ENCODE measurements at places on chromosomes 3 and 15.

- no peak for DNase-seq
These were observed 103.7 kb downstream of the PDZRN3 start for GRCh38 chr3:73520931-73521461.

DNA sequence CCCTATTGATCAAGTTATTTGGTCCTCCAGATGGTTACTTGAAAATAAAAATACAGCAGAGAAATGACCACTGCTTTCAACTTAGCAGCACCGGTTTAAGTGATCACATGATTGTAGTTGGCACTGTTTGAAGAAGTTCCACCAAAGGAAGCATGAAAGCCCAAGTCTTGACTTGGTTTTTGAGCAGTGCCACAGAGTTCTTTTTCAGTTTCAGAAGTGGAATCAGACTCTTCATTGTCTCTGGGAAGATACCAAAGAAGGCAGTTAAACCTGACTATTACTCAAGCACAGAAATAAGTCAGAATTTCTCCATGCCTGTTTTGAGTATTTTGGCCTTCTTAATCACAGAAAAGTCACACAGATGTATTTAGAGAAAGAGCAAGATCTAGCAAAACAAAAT lies 66.7 kb downstream of the BBX start:
- no peak for DNase-seq

- DNase-seq: no peak
These were observed 254.2 kb downstream of the NR1D2 start for GRCh38 chr3:24199300-24199699.

GRCh38 chr3:23654571-23654970 lies 151.2 kb upstream of the UBE2E1 start:
- no peak for DNase-seq

- no peak for DNase-seq
These were observed 77.6 kb upstream of the DLG1 start for GRCh38 chr3:197376020-197376419.

GRCh38 chr3:193865896-193866480 lies 270.0 kb upstream of the HES1 start:
- DNase-seq: no peak

- DNase-seq: no peak
These were observed 161.3 kb downstream of the OCA2 start for GRCh38 chr15:27937851-27938250.

- no peak for DNase-seq
These were observed 63.7 kb downstream of the BDH1 start for GRCh38 chr3:197491923-197492664.

DNA sequence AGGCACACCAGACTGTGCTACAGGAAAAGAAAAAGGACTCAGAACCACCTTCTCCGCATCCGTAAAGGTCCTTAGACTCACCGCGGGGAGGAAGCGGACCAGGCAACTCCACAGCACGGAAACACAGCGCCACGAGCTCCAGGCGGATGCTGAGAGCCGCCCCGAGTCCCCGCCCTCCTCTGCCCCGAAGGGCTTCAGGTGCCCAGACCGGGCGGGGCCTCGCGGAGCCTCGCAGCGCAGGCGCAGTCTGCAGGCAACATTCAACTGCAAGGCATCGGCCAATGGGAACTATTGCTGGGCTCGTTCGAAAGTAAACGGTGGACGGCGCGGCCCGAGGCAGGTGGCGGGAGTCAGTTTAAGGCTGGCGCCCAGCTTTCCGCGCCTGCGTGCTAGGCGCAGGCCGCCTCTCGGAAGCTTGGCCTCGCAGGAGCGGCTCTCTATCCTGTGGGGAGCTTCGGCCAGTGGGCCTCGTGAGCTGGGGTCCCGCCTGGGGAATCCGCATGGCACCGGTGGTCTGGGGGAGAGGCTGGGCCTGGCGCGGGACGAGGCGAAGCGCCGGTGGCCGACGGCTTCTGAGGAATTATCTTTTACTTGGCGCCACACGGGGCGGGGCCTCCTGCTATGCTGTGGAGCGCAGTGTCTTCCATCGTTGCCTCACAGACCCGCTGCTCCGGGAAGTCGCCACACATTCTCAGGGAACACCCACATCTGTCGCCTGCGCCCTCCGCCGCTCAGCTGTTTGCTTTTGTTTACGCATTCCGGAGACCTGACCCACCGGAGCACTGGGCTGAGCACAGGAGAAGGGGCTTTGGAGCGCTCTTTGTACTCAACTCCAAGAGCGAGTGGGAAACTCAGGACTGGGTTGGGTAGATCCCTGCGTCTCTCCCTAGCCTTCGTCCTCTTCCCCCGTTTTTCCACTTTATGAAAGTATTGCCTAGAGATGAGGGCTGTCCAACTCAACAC lies at the start of gene TRIM59:
TRIM59 (minus strand) TSS at position 151 of the 963 bp plus-strand sequence. CDS start 10,603 bp downstream, outside the sequence.
- DNase-seq: peak; percentile 93

- no peak for DNase-seq
These were observed 36.4 kb upstream of the BNC1 start for GRCh38 chr15:83320844-83321243.

GRCh38 chr3:33831053-33831452 lies 32.6 kb downstream of the PDCD6IP start:
- no peak for DNase-seq

- DNase-seq: no peak
These were observed 37.8 kb downstream of the SLC24A1 start for GRCh38 chr15:65659502-65660052.

DNA sequence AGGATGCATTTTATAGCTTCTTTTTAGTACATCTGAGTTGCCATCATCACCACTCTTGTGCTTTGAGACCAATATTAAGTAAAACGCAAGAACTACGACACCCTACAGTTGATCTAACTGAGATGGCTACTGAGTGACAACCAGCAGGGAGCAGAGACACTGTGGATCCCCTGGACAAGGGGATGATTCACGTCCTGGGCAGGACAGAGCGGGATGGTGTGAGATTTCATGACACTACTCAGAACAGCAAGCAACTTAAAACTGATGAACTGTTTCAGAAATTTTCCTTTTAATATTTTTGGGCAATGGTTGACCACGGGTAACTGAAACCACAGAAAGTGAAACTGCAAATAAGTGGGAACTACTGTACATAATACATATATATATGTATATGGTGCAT lies 299.2 kb downstream of the ADAMTS17 start:
- no peak for DNase-seq

DNA sequence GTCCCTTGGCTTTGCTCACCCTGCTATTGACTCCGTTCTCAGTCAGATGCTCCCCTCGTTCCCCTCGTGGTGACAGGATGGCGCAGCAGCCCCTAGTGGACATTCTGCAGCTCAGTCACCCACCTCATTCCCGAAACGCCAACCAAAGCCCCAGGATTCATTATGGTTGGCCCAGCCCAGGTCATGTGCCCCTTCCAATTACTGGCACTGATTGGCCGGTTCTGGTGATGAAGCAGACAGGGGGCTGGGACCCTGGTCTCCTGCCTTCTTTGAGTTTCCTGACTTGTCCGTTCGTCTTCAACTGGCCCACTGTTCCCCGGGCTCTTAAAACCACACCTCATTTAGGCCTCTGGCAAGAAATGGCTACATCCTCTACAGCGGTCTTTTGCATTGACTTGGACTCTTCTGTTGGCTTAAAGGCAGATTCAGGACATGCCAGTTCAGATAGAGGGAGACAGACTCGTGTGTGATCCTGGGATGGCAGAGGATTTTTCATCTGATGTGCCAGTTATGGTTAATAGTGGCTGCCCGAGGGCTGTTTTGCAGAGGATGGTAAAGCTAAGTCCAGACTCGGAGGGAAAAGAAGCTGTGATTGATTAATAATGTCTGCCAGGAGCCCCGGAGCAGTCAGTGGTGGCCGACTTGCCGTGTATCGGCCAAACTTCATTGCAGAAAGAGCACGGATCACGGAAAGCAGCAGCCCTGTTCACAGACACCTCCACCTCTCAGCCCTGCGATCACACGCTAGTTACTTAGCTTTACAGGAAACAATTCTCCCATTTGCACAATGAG lies 37.8 kb downstream of the LSM3 start:
- DNase-seq: no peak

- DNase-seq: no peak
These were observed 36.4 kb upstream of the BOC start for GRCh38 chr3:113174801-113175485.

DNA sequence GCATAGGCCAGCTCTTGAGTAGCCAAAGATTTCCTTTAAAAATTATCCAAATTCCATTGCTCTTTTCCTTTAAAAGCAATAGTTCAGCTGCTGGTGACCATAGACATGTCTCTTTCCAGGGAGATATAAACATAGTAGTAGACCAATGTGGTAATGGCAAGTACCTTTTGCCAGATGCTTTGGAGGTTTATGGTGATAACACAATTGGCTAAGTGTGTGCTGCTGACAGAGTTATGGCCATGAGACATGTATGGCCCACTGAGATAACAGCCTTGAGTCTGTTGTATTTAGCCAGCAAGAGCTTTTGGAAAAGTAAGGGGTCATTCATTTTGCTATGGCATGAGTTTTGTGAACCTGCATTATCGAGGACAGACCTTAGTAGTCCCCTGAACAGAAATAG lies 1146.8 kb downstream of the TUSC7 start:
- DNase-seq: no peak

GRCh38 chr3:118559286-118559685 lies 475.4 kb downstream of the IGSF11 start:
- DNase-seq: no peak

DNA sequence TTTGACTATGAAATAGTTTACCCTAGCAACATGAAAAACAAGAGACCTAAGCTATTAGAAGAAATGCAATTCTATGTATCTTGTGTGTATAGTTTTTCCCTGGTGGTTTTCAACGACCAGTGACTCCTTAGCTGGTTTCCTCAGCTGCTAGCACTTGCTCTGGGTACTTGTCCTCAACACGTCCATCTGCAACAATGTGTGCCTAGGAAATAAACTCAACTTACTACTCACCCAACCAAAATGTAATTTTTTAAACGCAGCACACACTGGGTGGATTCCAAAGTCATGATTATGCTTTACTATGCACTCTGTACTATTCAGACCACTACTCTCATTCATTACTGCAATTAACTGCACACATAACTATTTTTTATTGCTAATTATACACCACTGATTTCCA lies 31.0 kb downstream of the CPA3 start:
- DNase-seq: no peak

DNA sequence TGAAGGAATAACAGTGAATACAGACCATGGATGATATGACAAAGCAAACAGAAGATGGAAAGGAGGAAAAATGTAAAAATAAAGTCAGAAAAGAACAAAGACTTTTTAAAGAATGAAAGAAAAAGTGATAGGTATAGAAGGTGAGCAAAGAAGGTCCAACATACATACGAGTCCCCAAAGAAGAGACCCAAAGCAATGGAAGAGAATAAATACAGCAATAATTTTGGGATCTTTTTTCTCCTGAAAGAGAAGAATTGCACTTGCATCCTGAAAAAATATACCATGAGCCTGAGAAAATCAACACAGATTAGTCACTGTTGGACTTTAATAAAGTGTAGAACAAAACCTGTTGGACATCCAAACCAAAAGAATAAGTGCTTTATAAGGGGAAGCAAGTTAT lies 85.3 kb upstream of the SLC6A1 start:
- no peak for DNase-seq

DNA sequence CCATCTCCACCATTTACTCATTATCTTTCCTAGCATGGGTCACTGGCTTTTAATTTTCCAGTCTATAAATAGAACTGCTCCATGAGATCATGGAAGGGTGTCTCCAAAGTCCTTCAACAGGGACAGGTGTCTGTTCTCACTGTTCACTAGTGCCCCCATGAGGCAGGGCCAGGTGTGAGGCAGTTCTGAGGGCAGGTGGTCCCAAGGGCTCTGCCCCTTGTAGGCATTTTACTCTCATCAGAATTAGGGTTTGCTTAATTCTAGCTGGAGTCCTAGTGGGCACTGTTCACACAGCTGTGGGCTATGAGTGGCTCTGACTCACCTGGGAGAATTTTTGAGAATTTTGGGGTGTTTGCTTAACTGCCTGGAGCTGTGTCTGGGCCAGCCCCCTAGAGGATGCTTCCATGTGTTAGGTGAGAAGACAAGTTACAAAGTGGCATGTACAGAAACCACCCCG lies 248.0 kb upstream of the LYSMD4 start:
- DNase-seq: no peak

DNA sequence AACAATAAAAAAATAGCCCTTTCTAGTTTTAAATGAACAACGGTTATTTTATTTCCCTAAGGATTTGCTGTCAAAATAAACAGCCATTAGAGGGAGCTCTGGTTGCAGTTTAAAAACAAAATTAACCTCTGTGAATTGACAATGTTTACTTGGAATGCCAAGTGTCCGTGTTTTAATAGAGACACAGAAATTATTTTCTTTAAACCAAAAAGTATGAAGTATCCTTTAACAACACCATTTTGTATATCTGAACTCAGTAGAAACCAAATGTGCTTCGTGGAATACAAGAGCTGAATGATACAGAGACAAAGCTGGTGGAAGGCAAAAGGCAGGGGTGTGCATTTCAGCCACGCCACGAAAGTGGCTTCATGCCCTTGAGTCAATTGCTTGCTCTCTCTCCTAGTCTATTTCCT lies 74.4 kb downstream of the MOBP start:
- DNase-seq: no peak

GRCh38 chr15:75178938-75179745 lies 22.5 kb upstream of the C15orf39 start:
- DNase-seq: no peak

DNA sequence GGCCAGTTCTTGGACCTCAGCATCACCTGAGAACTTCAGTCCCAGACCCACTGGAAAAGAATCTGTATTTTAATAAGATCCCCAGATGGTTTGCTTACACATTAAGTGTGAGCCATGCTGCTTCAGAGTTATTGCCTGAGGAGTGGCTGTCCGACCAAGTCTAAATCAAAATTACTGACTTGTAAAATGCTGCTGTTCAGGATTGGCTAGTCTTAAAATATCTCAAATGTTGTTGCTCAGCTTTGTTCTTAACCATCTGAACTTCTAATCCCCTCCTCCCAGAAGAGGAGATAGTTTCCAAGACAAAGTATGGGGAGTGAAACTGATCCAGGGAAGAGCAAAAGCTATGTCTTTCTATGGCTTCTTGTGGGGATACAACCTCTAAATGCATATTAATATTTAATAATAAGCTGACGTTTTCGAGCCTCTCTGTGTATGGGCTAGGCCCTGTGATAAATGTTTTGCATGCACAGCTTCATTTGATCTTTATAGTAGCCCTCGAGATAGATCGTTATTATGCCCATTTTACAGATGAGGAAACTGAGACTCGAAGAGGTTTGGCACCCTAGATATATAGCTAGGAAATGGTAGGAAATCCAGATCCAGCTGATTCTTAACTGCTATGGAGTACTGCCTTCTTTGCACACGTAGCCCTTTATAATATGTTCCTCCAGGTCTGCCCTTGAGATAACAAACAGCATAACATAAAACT lies 52.2 kb downstream of the DNASE1L3 start:
- no peak for DNase-seq

GRCh38 chr15:72782274-72783003 lies 1.1 kb downstream of the ADPGK start:
- DNase-seq: no peak

GRCh38 chr3:195181113-195181498 lies 89.9 kb downstream of the XXYLT1 start:
- no peak for DNase-seq

- no peak for DNase-seq
These were observed 64.0 kb upstream of the HACD2 start for GRCh38 chr3:123648696-123649405.

Data from activated CD4-positive, alpha-beta T cell treated with anti-CD3 and anti-CD28 coated beads for 24 hours (primary cell).